ENCODE measurements at places on chromosomes 4 and X.

DNA sequence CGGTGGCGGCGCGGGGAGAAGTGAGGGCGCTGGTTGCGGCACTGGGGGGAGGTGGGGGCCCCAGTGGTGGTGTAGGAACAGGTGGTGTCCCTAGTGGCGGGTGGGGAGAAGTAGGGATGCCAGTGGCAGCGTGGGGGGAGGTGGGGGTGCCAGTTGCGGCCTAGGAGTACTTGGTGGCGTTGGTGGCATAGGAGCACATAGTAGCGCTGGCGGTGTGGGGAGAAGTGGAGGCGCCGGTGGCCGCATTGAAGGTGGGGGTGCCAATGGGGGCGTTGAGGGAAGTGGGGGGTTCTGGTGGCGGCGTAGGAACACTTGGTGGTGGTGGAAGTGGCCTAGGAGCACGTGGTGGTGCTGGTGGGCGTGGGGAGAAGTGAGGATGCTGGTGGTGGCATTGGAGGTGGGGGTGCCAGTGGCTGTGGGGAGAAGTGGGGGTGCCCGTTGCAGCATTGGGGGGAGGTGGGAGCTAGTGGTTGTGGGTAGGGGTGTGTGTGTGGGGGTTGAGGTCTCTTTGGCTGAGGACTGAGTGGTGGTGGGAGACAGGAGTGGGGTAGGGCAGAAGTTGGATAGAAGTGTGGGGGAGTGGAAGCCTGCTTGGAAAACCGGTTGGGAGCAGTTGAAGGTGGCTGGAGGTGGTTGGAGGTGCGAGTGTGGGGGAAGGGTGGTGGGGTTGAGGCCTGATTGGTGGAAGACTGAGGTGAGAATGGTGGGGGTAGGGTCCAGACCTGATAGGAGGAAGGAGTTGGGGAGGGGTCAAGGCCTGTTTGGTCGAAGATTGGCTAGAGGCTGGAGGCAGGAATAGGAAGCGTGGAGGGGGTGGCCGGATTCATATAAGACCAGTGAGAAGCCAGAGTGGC, 1.1 kb downstream of the GCNA start:
- no peak for DNase-seq

DNA sequence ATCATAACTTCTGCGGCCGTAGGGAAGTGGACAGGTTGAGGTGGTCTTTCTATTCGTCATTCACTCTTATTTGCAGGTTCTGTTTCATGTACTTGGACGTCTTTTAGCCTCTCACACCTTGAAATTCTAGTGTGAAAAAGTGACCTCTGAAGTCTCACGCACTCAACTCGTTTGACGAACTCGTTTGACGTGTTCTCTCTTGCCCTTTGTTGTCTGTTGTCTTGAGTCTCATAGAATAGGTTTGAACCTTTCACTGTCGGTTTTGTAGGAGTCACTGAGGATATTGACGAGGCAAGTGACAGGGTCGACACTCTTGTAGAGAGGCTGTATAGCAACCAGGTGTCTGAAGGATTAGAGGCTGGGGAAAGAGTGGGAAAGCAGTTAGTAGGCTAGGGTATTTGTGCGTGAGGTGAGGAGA, 1.1 kb upstream of the PGRMC2 start:
- no peak for DNase-seq

- no peak for DNase-seq
Observed at GRCh38 chr4:101218346-101218745, 129.0 kb downstream of the PPP3CA start.

GRCh38 chrX:29666366-29666765, 549.0 kb upstream of the MAGEB2 start:
- no peak for DNase-seq

GRCh38 chr4:105148776-105149175, 2.1 kb downstream of the TET2 start:
- no peak for DNase-seq

DNA sequence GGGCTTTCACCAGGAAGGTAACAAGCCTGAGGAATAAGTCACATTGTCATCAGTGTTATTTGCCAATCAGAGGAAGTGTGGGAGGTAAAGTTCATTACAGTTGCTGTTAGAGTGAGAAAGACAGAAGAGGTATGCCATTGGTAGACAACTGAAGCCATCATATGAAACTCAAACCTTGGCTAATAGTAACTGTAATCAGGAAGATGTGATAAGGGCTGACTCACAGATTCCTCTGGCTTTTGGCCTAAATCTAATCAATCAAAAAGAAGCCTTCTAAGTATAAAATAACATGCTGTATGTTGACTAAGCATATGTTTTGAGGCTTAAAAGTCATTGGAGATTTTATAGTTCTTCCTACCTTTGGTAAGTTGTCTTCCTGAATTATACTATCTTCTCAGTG, 242.8 kb downstream of the PCDH7 start:
- no peak for DNase-seq

DNA sequence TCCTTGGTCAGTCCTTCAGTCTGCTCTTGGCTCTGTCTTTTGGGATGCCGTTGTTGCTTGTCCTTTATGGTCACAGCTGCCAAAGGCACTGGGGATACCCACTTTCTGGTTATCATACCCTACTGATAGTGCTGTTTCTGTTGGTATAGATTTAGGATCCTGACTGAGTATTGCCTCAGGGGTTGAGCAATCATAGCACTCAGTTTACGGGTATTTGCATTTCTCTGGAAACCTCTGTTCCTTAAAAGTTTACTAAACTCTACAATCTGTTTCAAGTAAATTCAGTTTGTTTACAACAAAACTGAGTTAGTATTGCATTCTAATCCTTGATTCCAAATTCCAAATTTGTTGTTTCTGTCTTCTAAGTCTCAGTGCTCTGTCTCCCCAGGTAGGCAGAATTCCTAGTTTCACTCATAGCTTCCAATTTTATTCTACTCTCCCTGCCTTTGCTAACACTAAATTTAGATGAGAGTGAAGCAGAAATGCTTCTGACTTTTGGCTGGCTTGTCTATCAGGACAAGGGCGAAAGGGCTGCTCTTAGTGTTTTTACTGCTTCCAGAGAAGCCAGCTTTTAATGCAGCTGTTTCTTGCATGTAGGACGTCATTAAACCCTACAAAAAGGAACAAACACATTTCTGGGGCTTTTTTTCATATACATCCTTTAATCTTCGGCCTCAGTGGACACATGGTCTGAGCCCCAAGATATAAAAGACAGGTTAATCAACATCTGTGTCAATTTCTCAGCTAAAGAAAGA, 17.2 kb upstream of the TET2 start:
- DNase-seq: no peak

- no peak for DNase-seq
Observed at GRCh38 chr4:4332529-4332928, 42.5 kb downstream of the ZBTB49 start.

- DNase-seq: no peak
Observed at GRCh38 chr4:176444741-176445140, 125.0 kb downstream of the SPCS3 start.

GRCh38 chr4:54863571-54864255, 206.0 kb downstream of the KIT start:
- DNase-seq: no peak

- no peak for DNase-seq
Observed at GRCh38 chr4:140018931-140019618, 134.9 kb downstream of the MAML3 start.

Measured in T1000 (cell line).